ENCODE measurements at places on chromosomes 1 and 21.

GRCh38 chr1:204357551-204358490, 1.9 kb downstream of the PLEKHA6 start:
- DNase-seq = no peak

- peak; percentile 12 for DNase-seq
Measured at GRCh38 chr1:14894811-14895560, 258.6 kb upstream of the TMEM51 start.

DNA sequence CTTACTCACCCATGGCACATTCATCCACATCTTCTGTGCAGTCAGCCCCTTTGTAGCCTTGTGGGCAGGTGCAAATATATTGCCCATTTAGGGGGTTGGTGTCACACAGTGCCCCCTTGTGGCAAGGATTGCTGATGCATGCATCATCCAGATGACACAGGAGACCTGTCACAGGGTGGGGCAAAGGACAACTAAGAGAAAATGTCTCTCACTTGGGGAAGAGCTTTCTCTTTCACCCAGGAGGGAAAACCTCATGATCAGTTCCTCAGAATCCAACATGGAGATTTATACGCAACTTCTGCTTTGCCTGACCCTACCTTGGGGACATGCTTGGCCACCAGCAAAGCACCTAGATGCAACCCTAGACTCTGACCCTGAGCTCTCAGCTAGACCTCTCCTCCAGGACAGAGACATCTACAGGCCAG, 71.8 kb upstream of the ADAM30 start:
- DNase-seq = no peak

- DNase-seq = no peak
Measured at GRCh38 chr21:14585122-14585521, 39.0 kb upstream of the SAMSN1 start.

GRCh38 chr21:33552093-33552998, 9.5 kb downstream of the SON start:
- DNase-seq = no peak

- DNase-seq = peak; percentile 26
Measured at GRCh38 chr1:228455715-228456114, 31.5 kb upstream of the RNF187 start.

GRCh38 chr1:234957330-234958065, 171.1 kb downstream of the TOMM20 start:
- DNase-seq = no peak

DNA sequence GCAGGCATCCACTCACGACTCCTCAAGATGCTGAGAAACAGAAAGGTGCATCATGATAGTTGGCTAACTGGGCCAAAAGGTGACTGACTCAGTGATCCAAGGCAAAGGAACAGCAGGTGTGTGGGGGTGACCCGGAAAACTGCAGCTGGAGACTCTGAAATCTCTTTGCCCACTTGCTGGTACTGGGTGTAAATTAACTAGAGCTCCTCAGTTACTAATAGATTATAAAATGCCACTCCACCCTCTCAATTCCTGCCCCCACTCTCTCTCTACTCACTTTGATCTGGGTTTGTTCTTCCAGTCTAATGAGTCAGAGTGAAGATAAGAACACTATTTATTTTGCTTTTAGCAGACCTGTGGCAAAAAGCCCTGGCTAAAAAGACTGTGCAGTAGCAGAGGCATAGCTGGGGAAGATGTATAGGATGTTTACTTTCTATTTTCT, 7.2 kb upstream of the PIGC start:
- DNase-seq = no peak

DNA sequence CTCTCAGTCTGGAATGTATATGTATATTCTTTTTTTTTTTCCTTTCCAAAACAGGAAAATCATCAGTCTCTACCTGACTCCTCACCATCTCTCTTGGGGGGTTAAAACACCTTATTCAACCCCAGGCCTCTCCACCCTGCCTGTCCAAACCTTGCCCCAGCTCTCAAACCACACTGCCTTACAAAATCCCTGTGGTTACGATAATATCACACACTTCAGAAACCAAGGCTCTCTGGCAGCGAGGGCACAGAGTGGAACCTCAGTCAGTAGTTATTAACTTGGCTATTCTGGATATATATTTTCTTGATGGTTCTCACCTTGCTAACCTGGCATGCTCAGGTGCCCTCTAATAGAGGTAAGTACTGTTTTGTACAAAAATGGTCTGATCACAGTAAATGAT, 24.7 kb downstream of the KIAA0040 start:
- no peak for DNase-seq

GRCh38 chr1:200029035-200029821, 1.7 kb downstream of the NR5A2 start:
- DNase-seq = no peak

- no peak for DNase-seq
Measured at GRCh38 chr1:38041936-38042834, 4.4 kb downstream of the POU3F1 start.

DNA sequence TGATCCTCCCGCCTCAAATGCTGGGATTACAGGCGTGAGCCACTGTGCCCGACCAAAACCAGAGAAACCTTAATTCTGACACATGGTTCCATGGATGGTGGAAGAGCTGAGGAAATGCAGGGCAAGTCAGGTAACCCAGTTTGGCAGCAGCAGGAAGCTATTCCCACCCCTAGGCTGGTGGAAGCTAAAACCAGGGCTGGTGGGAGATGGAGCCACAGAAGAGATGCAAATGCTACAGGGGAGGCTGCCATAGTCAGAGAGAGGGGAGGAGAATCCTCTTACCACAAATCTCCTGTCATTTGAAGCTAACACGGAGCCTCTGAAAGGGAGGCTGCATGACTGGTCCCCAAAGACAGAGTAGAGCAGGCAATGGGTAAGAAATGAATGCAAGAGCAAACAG, 4.1 kb upstream of the CDC42BPA start:
- no peak for DNase-seq

DNA sequence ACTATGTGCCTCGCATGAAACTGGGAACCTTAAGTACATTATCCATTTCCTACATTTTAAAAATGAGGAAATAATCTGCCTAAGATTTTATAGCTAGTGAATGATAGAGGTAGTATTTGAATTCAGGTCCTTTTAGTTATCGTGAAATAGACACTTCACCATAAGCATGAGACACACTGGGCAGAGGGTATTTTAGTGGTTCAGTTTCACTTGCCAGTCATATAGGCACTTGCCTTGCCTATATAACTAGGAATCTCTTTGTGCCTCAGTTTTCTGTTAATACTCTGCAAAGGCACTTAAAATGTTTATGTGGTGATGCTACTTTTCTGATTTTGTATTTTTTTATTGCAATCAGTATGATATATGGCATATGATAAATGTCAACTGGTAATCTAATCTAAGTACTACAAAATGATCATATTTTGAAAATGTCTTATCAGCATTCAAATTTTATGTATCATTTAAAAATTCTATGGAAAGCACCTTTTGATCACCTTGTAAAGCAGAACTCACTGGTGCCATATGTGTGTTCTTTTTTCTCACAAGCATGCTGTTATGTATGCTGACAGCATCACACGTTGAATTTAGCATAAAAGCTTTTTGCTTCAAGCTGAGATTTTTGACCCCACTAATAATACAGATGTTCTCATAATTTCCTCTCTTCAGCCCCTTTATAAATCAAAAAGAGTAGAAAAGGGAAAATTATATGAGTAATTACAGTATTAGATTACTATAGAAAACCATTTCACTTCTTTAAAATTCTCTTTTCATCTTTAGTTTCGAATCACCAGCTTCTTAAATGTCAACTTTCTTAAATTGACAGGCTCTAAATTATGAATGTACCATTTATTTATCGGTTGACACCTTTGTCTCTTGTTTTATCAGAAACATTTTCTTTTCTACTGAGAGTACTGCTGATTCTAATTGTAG, 52.6 kb downstream of the RPS6KC1 start:
- no peak for DNase-seq

DNA sequence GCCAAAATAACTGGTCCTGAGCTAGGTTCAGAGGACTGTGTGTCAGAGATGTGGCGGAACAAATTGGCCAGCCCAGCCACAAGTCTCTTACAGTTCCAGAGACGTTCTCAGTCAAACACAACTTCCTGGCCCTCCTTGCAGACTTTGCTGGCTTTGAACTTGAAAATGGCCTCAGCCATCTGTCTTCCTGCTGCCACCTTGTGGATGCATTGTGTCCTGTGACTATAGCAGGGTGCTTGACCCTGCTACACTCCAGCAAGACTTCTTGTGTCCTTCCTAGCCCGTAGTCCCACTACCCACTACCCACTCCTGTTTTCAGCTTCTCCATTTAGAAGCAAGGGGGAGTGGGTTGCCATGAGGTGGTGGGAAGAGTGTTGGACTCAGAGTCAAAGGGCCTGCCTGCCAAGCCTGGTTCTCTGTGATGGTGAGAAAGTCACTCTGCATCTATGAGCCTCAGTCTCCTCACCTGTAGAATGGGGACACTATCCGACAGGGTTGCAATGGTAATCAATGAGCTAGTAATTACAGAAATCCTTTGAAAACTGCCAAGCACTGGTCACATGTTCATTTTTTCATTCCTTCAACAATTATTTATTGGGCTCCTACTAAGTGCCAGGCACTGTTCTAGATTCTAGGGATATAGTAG, 109.9 kb downstream of the IGSF21 start:
- DNase-seq = no peak

DNA sequence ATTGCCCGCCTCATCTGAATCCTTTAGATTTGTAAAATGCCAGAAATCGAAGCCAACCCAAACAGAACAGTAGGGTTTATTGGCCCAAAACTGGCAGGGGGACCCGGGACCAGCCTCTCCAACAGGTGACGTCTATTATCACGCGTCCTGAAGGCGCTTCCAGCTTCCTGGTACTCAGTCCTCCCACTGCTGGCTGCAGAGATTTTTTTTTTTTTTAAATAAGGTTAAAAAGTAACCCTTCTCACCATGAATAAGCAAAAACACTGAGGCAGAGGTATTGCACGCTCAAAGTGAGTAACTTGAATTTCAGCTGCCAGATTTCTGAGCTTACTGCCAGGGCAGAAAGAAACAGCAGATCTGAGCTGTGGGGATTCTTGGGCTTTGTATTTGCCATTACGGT, 54.4 kb upstream of the GCLM start:
- DNase-seq = no peak

GRCh38 chr1:10401281-10401680, 2.4 kb downstream of the PGD start:
- DNase-seq = no peak
